Neuronal stem cell (in vitro differentiated cells): ENCODE measurements at places on chromosomes 2 and 18.

DNA sequence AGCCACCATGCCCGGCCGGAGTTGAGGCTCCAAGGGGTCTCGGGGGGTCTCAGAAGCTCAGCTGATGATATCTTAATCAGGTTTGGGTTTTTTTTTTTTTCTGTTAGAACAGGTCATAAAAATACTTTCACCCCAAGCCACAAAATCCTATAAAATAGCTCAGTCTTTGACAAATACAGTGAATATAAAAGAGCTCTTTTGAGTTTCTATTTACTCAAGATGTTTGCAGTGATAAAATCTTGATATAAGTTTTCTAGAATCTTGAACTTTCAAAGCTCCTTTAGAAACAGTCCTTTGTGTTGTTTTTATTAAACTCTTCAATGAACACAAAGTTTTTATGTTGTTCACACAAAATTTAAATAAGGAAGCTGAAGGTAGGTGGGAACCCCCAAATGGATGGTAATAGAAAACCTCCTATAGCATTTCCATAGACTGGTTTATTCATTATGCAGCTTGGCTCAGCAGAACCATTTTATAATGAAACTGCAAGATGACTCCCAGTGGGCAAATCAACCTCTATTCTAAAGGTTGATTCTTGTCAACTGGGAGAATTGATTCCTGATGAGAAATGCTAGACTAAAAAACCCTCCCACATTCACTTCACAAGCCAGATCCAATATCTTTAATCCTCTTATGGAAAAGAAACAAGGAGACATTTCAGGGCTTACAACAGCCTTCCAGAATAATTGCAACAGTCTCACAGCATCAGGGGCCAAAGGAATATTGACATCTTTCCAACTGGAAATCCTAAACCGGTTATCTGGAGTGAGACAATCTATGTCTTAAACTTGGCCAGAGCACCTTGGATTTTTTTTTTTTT, 13.6 kb upstream of the NARS1 start:
- DNase-seq: no peak

GRCh38 chr2:24439280-24439970, 51.6 kb upstream of the NCOA1 start:
- DNase-seq: no peak

DNA sequence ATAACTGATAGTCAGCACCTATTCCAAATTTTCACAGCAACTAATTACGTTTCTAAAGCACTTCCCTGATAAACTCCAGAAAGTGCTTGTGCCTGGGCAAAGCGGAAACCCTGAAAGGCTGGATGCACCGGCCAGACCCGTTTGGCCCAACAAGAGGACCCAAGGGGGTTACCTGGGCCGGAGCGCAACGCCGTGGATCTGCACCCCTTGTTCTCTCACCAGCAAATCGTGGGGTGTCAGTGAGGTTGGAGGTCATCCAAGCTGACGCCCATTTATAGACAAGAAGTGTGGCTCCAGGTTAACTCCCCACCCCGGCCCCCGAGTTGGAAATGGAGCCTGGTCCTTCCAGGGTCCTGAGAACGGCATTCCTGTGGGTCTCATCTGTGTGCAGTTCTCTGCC, 167.0 kb upstream of the HDAC4 start:
- DNase-seq: no peak

DNA sequence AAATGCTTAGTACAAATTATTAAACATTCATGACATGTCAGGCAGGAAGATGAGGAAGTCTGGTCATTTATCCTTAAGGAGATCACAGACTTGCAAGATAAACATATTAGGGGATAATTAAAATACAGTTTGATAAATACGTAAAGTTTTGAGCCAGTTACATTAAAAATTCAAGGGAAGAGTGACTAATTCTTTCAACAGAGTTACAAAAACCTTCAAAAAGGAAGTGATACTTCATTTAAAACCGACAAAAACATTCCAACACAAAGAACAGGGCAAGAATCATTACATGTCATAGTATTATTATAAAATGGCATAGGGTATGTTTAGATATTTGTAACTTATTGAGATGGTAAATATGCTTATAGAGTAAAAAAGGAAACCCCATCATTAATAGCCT, 636.0 kb downstream of the NR4A2 start:
- DNase-seq: no peak

- DNase-seq: no peak
Measured at GRCh38 chr2:142603759-142604158, 273.7 kb upstream of the KYNU start.
